ENCODE measurements at places on chromosomes 5 and 9. TPM values are rescaled to one million over a fixed set of nuclear protein-coding genes. Genes with fewer than 3 reads are reported as not detected.

The GOLGA1 gene
- total RNA-seq: 10.5 TPM

The PLCXD3 gene
- 0.19 TPM for total RNA-seq

The NCS1 gene
- total RNA-seq: 48.3 TPM

The ADCY2 gene
- not detected for total RNA-seq

The LVRN gene
- 0.08 TPM for total RNA-seq

The PCA3 gene
- total RNA-seq: not detected

The PTGDS gene
- not detected for total RNA-seq

The GNA14 gene
- not detected for total RNA-seq

The PRLR gene
- 0.02 TPM for total RNA-seq

The PLPP1 gene
- total RNA-seq: 33.8 TPM

The FST gene
- 2.0 TPM for total RNA-seq

The SOX30 gene
- not detected for total RNA-seq

The C7 gene
- total RNA-seq: not detected

The TLX3 gene
- not detected for total RNA-seq

The GALNT12 gene
- 2.9 TPM for total RNA-seq

The GFI1B gene
- total RNA-seq: 0.17 TPM

The TRIM14 gene
- 13.4 TPM for total RNA-seq

The RANBP3L gene
- total RNA-seq: not detected

The PPP2R2B gene
- total RNA-seq: 0.12 TPM

The SLCO6A1 gene
- total RNA-seq: not detected

The AFAP1L1 gene
- total RNA-seq: 13.1 TPM

Measured in A549 treated with Mapracorat at 1 μM for 4 hours (cell line).